ENCODE measurements at places on chromosomes 5 and 9.

- no peak for DNase-seq
Measured at GRCh38 chr5:61659221-61659696, 327.2 kb downstream of the ZSWIM6 start.

- DNase-seq: peak; percentile 18
Measured at GRCh38 chr5:133706506-133707430, 94.4 kb upstream of the FSTL4 start.

- no peak for DNase-seq
Measured at GRCh38 chr9:92669527-92669889, 423 bp downstream of the IPPK start.

DNA sequence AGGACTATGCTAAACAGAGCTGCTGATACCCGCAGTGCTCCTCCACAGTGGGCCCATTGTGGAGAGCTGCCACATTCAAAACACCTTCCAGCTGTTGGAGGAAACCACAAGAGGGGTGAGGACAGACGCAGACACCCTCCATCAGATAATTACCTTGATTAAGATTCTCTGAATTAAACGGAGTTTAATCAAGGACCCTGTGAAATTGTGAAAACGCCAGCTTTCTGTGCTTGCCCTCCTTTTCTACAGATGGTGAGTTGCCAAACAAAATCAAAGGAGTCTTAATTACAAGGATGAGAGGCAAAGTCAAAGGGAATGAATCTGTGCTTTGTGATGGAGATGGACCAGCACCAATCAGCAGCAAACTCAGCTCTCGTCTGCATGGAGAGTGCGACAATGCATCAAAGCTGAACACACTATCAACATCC, 596.1 kb downstream of the ELAVL2 start:
- DNase-seq: no peak

DNA sequence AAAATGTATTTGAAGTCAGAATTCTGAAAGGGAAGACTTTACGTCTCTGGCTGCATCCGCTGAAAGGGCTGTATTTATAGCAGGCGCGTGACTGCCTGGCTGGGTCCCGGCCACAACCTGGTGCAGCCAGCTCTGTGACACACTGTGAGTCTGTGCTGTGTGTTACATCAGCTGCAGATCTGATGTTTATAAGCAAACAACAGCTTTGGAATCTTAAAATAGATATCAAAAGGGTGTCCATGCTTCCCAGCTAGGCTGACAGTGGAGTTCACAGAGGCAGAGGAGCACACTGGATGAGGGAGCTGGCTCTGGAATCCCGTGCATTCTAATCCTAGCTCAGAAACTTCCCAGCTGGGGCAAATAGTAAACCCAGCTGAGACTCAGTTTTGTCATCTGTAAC, 433.4 kb upstream of the BRINP1 start:
- no peak for DNase-seq

GRCh38 chr5:65760504-65761275, 38.7 kb downstream of the NLN start:
- peak; percentile 70 for DNase-seq

GRCh38 chr9:23160952-23161469, 665.0 kb downstream of the ELAVL2 start:
- no peak for DNase-seq

DNA sequence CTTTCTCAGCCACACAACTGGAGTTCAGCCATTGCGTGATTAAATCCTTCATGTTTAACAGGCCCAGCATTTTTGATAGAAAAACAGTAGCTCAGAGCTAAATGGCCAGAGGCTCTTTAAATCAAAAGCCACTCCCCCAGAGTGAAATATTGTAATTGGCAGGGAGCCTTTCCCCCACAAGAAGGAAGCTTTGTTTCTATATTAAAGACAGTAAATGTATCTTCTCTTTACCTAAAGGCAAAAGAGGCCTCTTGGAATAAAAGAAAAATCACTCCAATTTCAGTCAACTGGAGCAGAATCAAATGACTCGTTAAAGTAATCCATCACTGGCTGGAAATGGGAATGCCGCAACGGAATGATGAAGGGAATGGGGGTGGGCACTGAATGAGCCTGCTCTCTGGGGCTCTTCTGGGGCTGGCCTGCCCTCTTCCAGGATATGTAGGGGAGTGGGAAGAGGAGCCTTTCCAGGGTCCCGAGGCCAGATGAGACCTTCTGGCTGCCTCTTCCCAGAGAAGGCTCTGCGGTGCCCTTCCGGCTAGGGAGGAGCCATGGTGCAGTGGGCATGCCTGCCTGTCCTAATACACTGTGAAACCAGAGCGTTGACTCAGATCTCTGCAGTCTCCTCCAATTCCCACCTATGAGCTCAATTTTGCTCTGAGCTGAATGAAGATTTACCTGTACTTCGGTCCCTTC, 45.2 kb downstream of the ANKDD1B start:
- DNase-seq: peak; percentile 50

DNA sequence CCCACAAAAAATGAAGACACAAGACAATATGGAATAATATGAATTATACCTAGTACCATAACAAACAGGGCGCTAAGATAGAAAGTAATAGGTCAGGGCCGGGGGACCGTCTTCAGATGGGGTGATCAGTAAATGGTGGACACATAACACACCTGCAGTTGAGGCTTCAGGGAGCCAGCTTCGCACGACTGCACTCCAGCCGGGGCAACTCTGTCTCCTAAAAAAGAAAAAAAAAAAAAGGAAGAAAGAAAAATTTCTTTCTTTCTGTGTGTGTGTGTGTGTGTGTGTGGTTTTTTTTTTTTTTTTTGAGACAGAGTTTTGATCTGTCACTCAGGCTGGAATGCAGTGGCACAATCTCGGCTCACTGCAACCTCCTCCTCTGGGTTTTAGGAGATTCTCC, 75.0 kb upstream of the HSPA9 start:
- DNase-seq: no peak

- no peak for DNase-seq
Measured at GRCh38 chr9:2723376-2724065, 6.2 kb downstream of the KCNV2 start.

GRCh38 chr5:117065161-117065560, 490.5 kb upstream of the SEMA6A start:
- DNase-seq: no peak

DNA sequence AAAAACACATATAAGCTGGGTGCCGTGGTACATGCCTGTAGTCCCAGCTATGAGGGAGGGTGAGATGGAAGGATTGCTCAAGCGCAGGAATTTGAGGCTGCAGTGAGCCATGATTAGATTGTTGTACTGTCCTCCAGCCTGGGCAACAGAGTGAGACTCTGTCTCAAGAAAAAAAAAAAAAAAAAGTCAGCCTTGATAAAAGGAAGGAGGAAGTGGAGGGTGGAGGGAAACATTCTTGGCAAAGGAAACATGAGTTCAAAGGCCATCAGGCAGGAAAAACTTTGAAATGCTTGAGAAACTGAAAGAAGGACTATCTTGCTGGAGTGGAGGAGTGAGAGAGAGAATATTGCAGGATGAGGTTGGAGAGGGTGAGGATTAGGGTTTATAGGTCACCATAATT, 18.3 kb upstream of the ANKHD1 start:
- DNase-seq: no peak

DNA sequence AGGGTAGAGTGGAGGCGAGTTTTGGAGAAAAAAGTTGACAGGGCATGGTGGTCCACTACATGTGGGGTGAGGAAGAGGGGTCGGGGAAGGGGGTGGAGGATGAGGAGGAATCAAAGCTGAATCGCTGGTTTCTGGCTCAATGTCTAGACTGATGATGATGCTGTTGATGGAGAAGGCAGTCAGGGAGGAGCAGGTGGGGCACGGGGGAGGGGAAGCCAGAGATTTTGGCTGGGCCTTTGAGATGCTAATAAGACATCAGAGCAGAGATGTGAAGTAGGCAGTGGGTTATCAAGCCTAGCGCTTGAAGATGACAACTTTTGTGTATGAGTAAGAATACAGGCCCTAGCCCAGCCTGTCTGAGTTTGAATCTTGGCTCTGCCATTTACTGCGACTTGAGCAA, 32.4 kb upstream of the TTC23L start:
- no peak for DNase-seq

DNA sequence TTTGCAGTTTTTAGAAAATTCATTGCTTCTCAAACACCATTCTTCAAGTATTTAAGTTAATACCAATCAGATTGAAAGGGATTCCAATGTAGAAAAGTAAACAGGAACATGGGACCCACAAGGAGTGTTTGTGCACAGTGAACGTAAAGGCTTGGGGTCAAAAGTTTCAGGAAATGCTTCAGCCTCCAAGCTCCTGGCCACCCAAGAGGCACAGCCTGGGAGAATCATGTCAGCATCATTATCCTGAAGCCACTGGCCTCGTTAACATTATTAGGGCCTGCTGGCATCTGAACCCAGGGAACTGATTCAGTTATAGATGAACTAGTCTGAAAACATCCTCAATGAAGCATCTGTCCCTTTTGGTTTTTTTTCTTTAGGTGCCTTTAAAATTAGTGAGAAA, 122.9 kb downstream of the NXNL2 start:
- peak; percentile 26 for DNase-seq

DNA sequence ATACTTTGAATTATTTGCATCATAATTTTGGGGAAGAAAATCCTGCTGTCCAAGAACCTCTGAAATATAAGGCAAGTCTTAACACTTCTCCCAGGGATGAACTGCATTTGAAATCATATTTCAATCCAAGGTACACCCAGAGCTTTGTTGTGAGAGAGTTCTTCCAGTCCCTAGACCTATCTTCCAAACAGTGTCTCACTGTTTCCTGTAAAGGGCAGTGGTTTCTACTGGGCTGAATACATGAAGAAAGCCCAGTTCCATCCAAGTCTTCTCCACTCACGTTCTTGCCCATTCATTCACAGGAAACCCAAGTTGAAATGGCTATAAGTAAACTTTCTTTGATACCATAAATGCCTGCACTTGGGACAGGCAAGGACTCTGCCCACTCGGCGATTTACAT, 108.3 kb upstream of the LHFPL2 start:
- DNase-seq: no peak
